ENCODE measurements at places on chromosomes 5 and 9.
A peak's percentile ranks its signal among the peaks of the same experiment; 100 is the strongest.

- DNase-seq = no peak
These were observed 78.0 kb downstream of the RFX3 start for GRCh38 chr9:3447788-3448187.

DNA sequence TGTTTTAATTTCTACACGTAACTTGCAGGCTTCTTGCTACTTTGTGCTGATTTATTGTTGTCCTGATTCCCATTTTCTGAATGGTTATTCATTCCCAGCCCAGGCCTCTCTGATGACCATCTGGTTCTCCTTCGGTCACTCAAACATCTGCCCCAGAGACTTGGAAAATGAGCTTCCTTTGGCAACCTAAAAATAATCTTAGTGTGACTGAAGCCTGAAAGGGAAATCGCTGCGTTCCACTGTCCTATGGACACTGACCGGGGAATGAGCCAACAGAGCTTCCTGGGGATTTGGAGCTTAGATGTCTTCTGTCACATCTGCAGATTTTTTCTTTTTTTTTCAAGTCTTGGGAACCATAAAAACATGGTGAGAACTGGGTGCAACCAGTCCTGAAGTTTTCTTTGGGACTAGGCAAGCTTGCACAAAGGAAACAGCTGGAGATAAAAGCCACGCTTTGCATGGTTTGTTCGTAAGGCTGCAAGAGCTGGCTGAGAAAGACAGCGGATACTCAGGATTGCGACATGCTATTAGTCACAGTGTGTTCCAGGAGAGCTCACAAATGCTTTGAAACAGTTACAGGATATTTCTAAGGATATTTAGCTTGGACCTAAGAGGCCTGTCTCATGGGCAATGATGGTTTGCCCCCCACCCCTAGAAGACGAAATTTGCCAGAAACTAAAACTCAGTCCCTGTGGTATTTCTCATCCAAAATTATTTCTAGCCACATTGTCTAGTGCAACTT is 146.2 kb downstream of the GOLPH3 start:
- no peak for DNase-seq

DNA sequence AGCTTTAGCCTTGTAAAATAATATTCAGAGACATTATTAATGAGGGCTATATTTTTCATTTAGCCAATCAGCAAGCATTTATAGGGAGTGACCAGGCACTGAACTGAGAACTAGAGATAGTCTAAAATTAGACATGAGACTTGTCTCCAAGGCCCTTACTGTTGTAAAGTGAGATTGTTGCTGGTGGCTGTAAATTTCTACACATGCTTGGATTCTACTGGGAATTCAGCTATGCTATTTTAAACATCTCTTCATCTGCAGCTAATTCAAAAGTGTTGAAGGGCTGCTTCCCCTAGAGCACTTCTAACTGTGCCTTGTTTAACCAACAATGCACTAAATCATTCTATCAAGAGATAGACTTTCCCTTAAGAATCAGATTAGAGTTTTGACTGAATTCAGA is 67.4 kb downstream of the CHSY3 start:
- DNase-seq = no peak

DNA sequence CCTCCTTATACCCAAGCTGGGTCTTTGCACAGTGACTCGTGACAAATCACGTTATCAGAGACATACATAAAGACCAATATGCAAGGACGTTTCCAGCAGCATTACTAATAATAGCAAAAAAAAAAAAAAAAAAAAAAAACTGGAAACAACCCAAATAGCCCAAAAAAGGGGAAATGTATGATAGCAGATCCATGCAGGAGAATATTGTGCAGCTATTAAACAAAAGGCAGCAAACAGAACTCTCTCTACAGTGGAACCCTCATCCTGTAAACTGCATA is 37.7 kb downstream of the C5orf15 start:
- no peak for DNase-seq

DNA sequence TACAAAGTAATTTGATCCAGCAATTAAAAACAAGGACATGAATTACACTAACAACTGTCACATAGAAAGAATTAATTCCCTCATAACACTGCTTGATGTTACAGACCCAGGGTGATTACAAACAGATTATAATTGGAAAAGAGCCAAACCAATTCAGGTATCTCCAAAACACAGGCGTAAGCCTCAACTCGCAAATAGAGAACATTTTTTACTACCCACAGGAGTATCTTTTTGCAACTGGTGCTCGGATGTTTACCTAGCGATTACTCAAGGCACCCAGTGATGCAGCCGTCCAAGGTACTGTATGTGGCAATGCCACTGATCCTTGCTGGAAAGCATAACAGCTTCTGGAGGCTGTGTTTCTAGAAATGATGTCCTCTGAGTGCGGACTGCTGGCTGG is 386.1 kb upstream of the KIF2A start:
- no peak for DNase-seq

DNA sequence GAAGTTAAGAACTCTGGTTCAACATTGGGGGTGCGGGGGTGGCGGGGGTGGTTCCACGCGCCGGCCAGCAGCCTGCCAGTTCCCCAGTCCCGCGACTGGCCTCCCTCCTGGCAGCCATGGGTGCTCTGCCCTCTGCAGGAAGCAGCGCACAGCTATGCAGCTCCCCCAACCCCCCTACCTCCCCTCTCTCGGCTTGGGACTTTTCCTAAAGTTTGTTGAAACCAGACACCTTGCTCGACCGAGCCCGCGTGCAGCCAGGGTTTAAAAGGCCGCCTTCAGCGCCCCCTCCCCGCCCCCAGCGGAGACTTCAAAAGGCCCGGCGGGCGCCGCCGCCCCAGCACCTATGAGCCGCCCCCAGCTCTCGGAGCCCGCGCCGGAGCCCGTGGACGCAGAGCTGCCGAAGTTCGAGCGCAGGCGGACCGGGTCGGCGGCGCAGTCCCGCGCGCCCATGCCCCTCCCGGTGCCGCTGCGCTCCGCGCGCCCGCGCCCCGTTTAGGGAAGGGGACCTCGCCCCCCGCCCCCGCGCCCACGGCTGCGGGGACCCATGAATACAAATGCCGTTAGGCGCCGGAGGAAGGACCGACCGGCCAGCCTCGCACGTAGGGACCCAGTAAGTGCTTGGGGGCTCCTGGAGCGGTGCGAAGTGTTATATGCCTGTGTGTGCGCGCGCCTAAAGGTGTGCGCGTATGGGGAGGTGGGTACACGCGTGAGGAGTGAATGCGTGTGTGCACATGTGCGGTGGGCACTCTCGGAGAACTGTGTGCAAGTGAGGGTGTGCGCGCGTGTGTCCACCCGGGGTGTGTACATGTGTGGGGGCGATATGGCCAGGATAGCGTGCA is 1.4 kb upstream of the COL27A1 start:
- peak; percentile 7 for DNase-seq

DNA sequence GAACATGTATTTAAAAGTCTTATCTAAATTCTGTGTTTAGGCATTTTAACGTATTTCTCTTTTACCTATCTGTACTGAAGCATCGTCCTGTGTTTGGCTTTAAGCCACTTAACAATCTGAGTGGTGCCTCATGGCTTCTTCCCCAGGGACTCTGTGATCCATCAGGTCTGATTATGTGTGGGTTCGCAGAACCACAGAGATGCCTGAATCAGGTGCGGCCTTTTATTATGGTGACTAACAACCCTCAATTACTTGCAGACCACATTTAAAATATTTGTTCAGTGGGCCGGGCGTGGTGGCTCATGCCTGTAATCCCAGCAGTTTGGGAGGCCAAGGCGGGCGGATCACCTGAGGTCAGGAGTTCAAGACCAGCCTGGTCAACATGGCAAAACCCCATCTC is 39.6 kb upstream of the SAP30L start:
- DNase-seq = no peak

DNA sequence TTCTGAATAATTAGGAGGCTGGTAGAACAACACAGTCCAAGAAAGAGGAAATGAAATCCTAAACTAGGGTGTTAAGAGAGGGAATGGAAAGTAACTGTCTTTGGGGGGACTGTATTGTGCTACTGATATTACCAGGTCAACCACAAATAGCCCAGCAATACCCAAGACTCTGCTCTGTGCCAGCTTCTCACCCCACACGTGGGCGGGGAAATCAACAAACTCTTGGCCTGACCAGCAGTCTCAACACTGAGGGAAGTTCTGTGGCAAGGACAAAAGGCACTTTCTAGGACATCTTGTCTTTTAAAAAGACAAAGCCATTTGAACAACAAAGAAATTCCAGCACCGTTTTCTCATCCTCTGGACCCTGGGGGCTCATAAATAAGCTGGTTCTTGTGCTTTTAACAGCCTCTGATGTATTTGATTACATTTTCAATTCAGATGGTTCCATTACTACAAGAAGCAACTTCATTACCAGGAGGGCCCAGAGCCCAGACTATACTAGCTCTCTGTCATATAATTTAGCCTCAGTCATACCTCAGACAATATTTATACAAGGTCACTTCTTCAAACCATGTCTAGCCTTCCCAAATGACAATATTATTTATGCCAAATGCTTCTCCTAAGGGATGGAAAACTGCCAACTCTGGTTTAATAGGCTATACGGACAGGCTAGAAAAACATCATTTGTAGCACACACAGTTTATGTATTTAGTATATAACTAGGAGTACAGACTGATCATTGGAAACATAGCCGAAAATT is 297.8 kb downstream of the CWC27 start:
- DNase-seq = no peak

- no peak for DNase-seq
These were observed 12.1 kb downstream of the TMEM245 start for GRCh38 chr9:109107402-109108240.

- DNase-seq = no peak
These were observed 211.3 kb downstream of the MAN2A1 start for GRCh38 chr5:109900911-109901627.

GRCh38 chr9:133443248-133443647 is 16.5 kb upstream of the CACFD1 start:
- DNase-seq = no peak

GRCh38 chr5:6570530-6570929 is 62.3 kb downstream of the NSUN2 start:
- DNase-seq = no peak

GRCh38 chr5:137095597-137095996 is 403.5 kb downstream of the SPOCK1 start:
- no peak for DNase-seq

- no peak for DNase-seq
These were observed 50.5 kb upstream of the FCN1 start for GRCh38 chr9:134968011-134968822.

DNA sequence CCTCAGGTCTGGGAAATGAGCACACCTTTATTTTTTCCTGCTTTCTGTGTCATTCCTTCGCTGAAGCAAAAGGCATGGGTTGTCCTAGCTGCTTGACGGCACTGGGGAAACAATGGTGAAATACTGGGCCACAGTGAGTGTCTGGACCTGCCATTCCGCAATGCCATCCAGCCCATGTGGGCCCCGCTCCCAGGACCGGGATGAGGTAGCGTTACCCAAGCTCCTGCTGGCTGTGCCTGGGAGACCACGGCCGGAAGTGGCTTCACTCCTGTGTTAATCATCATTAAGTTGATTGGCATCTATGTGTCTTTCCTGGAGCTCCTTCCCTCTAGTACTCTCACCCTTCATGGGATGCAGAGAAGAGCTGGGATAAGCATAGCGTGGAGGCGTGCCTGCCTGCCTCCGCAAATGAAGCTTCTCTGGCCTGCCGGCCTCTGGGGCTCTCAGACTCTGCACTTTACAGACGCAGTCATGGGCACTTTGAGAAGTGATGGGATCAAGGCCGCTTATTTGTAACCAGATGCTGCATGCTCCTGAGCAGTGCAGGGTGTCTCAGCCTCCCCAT is 16.5 kb upstream of the SMIM32 start:
- DNase-seq = no peak

- no peak for DNase-seq
These were observed 963.6 kb downstream of the CDH12 start for GRCh38 chr5:21889581-21889980.

All from RPMI8226 (cell line).